ENCODE measurements at places on chromosomes 12 and 14.

DNA sequence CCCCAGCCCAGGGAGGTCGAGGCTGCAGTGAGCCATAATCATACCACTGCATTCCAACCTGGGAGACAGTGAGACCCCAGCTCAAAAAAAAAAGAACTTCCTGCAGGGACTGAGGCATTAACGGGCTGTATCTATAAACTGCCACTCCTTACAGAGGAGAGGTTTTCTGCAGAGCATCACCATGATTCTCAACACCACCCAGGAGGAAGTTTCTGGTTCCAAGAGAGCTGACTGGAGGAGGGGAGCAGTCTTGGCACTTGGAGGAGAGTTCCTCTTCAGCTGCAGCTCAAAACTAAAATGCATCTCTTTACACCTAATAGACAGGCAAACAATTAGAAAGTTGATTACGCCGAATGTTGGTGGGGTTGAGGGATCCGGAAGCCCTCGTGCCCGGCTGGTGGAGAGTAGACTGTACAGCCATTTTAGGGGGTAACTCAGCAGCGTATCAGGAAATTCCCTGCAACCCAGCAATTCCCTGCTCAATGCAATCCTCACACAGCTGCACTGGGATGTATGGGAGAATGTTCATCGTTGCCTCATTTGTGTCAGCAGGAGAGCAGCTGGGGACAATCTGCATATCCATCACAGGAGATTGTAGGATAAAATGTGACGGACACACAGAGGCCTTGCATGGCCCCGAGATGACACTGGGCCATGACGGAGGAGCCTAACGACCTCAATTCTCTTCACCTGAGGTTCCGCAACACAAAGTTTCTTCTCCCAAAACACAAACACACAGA is 36.6 kb downstream of the ACTN1 start:
- no peak for DNase-seq

DNA sequence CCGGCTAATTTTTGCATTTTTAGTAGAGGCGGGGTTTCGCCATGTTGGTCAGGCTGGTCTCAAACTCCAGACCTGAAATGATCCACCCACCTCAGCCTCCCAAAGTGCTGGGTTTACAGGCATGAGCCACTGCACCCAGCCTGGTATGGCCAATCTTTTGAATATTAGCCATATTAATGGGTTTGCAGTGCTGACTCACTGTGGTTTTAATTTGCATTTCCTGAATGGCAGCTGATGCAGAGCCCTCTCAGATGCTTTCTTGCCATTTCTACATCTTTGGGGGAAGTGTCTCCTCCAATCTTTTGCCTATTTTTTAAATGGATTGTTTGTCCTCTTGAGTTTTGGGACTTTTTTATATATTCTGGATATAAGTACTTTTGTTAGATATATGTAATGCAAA is 55.5 kb upstream of the NPAS3 start:
- no peak for DNase-seq

DNA sequence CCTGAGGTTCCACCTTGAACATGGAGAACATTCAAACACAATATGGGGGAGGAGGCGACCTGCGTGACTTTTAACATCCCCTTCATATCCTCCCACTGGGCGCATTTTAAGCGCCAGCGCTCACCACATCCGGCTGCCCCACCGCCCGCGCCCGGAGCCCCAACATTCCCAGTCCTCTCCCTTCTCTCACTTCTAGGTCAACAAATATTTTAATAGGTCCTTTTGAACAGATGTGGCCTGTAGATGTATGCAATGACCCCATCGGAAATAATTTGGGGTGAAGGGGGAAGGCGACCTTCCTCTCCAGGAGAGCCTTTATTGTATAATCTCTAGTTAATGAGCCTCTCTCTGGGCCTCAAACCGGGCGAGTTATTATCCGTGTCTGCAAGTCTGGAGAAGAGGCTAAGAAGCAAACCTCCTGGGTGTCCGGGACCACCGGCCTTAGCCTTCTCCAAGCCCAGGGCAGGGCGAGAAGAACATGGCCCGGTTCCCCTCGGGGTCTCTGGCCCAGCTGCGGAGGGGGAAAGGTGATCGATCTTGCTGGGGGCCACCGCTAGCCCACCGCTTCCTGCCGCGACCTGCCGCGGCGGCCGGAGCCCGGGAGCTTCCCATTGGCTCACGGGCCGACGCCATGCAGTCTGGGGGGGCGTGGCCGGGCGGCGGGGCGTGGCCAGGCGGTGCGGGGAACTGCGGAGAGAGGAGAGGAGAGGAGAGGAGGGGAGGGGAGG is 83.2 kb upstream of the HMGA2 start:
- DNase-seq = peak; percentile 45

GRCh38 chr14:55553791-55554190 is 26.2 kb upstream of the KTN1 start:
- no peak for DNase-seq

- DNase-seq = no peak
Observed at GRCh38 chr14:44505588-44505987, 1.5 kb downstream of the FSCB start.

DNA sequence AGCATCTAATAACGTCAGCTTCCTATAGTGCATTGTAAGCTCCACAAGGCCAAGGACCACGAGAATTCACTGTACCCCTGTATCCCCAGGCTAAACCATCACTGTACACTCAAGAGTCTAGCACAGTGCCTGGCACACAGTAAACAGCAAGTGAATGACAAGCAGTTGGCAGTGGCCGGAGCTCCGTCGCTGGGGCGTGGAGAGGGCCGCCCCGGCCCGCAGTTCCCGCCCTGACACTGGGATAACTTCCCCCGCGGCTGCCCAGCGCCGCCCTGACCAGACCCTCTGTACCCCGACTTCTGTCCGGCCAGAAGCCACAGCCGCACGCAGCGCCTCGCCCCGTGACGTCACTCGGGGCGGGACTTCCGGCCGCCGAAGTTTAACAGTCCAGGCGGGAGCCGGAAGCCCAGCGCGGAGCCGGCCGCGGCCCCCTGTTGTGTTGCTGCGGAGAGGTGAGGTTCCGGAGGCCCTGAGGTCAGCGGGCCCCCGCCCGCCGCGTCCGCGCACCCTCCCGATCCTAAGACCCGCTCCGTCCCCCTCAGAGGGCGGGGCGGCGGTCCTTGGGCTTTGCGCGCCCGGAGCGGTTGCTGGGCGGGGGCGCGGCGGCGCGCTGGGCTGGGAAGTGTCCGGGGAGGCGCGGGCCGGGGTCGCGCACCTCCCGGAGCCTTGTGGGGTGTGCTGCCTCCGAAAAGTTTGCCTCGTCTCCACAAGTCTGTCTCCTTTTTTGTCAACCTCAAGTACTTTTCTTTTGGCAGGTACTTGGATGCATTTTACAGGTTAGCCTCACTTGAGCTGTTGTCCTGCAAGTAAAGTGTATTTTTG is at the start of gene NEDD1:
NEDD1 (plus strand) TSS at position 409 of the 822 bp plus-strand sequence. CDS start 2,503 bp downstream, outside the sequence.
- peak; percentile 61 for DNase-seq

DNA sequence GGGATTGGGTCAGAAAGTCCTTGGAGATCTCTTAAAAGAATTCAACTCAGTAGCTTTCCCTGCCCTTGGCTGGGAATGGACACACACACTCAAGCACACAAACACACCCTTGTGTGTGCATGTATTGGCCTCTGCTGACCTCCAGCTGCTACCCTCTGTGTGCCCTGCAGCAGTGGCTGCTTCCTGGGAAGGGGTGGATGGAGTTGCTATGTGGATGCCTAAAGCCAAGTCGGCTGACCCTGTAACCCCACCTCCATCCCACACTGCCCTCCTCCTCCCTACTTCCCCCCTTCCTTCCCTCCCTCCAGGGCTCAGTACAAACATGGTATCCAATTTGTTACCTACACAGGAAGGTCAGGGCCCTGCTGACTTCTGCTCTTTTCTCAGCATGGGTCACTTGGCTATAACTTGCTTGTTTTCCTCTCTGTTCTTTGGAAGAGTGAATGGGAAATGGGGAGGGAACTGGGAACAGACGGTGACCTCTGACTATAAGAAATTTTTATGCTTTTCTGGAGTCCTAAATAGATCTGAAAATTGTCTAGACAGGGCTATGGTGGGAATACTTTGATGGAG is 351.6 kb upstream of the TBX3 start:
- no peak for DNase-seq

DNA sequence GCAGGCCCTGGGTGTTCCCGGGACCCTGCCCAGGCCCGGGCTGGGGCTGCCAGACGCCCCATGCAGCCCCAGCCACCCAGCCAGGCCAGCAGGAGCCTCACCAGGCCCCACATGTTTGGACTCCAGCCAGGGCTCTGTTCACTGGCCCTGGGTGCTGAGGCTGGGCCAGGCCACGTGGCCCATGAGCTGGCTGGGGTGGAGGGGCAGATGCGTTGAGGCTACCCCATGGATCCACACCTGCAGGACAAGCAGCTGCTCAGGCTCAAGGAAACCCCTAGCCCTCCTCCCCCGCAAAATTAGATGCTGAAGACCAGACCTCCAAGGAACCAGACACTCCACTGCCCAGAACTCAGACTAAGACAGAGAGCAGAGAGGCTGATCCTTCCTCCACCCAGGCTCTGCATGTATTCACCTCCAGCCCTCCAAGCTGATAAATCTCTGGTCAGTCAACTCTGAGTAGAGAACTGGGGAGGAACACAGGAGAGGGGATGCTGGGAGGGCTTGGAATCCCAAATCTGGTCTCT is 1.6 kb downstream of the CDH24 start:
- DNase-seq = no peak

DNA sequence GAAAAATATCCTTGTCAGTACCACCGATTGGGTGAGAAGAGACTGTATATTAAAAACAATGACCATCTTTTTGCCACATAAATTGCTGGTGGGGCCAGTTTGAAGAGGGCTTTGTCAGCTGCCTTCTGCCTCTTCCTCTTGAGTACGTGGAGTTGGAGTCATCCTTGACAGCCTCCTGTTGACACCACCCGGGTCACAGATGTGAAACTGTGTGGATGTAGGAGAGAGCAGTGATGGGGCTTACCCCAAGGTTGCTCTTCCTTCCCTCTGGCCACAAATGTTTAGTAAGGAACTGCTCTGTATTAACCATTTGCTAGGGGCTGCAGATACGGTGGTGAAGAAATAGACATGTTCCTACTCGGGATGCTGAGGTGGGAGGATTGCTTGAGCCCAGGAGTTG is 12.2 kb downstream of the PTPN11 start:
- DNase-seq = no peak

- no peak for DNase-seq
Observed at GRCh38 chr14:76842414-76842813, 16.2 kb downstream of the LRRC74A start.

GRCh38 chr12:71438670-71439361 is 782 bp upstream of the LGR5 start:
- no peak for DNase-seq

GRCh38 chr12:12542964-12543363 is 19.7 kb downstream of the DUSP16 start:
- DNase-seq = no peak

GRCh38 chr12:97482143-97482693 is 19.6 kb downstream of the RMST start:
- no peak for DNase-seq

DNA sequence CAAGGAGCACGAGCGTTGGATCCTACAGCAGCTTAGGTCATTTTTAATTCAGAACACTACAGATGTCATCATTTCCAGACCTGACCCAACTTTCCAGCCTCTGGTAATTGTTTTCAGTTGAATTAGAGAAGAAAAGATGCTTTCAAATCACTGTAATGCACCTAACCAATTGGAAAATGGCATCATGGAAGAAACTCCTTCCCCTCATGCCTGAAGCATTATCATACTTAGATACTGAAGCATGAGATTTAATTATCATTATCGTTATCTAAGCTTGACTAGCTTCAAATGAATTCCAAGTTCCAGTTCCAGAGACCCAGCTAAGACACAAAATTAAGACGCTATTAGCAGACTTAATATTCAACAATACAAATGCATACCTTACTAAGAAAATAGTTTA is 299.3 kb downstream of the TMEM132D start:
- DNase-seq = no peak

- DNase-seq = no peak
Observed at GRCh38 chr14:89399594-89400068, 17.4 kb downstream of the FOXN3 start.

DNA sequence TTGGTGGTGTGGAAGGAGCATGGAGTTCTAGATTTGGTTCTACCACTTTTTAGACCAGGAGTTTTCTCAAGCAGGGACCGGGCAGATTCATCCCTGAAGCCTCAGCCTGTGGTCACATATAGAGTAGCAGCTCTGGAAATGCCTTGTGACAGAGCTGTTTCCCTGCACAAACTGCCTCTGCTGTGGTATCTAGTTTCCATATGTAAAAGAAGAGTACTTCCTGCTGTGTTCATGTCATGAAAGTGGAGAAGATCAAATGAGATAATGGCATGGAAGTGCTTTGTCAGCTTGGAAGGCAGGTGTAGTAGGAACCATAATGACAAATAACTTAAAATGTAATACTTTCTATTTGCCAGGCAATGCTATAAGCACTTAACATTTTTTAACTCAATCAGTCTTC is 26.1 kb downstream of the OTUB2 start:
- DNase-seq = no peak
